ENCODE measurements at places on chromosomes 3 and 15. TPM values are rescaled to one million over a fixed set of nuclear protein-coding genes. Genes with fewer than 3 reads are reported as not detected.

DNA sequence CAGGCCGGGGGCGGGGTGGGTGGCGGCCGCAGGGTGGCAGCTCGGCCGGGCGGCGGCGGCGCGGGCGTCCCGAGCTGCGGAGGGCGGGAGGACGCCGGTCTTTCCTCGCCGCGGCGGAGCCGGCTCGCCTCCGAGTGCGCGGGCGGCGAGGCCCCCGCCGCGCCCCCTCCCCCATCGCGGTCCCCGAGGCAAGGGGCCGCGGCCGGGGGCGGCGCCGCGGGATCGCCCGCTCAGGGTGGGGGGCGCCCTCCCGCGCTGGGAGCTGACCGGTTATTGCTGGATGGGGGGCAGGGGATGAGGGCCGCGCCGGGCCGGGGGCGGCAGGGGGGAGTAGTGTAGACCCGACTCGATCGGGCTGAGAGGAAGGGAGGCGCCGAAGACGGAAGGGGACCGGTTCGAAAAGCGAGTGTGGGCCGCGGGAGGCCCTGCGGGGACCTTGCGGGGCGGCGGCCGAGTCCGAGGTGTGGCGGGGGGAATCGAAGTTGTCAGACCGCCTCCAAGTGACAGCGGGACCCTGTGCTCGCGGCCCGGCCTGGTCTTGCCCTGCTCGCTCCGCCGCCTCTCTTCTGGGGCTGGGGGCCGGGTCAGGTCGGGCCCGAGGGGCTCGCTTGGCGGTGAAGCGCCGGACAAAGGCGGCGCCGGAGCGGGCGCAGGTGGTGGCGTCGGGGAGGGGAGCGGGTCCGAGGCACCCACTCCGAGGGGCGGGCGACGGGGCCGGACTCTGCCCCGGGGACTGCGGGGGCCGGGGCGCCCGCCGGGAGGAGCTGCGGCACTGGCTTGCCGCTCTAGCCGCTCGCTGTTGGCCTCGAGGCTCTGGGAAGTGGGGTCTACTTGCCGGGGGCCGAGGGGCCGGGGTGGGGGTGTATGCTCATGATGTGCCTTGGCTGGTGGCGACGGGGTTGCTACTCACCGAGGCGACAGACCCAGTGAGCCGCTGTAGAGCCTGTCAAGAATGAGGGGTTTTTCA is 1.1 kb downstream of the BAHD1 start:
- no peaks in the 10 kb centered on the region for H3K36me3 ChIP-seq
- peak; percentile 18 for DNase-seq
- no peak overlapping the region for H3K27ac ChIP-seq
- H3K27me3 ChIP-seq, result peaks cover 32% of the 10 kb centered on the region

Gene DPPA2
- not detected for total RNA-seq

DNA sequence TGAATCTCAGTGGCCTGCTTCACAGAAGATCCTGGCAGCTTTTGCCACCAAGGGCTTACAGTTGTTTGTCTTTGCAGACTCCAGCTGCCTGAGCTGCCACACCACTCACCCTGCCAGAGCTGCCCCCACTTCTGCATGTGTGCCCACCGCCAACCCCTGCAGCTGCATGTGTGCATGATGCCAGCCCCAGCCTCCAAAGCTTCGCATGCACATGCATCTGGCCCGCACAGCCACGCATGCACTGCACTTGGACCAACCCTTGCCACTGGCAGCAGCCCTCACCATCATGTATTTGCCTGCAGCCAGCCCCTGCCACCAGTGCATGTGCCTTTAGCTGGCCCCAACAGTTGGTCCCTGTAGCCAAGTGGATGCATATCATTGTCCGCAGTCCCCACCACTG is 31.3 kb downstream of the CCDC54 start:
- no peaks in the 10 kb centered on the region for H3K36me3 ChIP-seq
- H3K27ac ChIP-seq, result no peak overlapping the region
- H3K27me3 ChIP-seq, result no peaks in the 10 kb centered on the region
- no peak for DNase-seq
- no peaks in the 10 kb centered on the region for H3K4me1 ChIP-seq

Gene ARHGEF26
- total RNA-seq, result 2.9 TPM

GRCh38 chr3:63937661-63938651 is 25.8 kb upstream of the SCAANT1 start:
- H3K36me3 ChIP-seq, result no peaks in the 10 kb centered on the region
- H3K4me3 ChIP-seq, result no peak overlapping the region
- no peak for DNase-seq
- peaks cover 22% of the 10 kb centered on the region for H3K4me1 ChIP-seq
- no peak overlapping the region for H3K27ac ChIP-seq

DNA sequence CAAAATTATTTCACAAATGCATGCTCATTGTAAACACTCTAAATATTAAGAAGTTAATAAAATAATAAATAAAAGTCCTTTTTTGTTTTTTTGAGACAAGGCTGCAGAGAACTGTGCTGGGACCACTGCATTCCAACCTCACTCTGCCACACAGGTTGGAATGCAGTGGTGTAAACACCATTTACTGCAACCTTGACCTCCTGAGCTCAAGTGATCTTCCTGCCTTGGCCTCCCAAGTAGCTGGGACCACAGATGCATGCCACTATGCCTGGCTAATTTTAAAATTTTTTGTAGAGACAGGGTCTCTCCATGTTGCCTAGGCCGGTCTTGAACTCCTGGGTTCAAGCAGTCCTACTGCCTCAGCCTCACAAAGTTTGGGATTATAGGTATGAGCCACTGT is 578.4 kb downstream of the ZIC1 start:
- no peak for DNase-seq
- no peaks in the 10 kb centered on the region for H3K36me3 ChIP-seq
- no peak overlapping the region for H3K27ac ChIP-seq
- no peaks in the 10 kb centered on the region for H3K27me3 ChIP-seq

DNA sequence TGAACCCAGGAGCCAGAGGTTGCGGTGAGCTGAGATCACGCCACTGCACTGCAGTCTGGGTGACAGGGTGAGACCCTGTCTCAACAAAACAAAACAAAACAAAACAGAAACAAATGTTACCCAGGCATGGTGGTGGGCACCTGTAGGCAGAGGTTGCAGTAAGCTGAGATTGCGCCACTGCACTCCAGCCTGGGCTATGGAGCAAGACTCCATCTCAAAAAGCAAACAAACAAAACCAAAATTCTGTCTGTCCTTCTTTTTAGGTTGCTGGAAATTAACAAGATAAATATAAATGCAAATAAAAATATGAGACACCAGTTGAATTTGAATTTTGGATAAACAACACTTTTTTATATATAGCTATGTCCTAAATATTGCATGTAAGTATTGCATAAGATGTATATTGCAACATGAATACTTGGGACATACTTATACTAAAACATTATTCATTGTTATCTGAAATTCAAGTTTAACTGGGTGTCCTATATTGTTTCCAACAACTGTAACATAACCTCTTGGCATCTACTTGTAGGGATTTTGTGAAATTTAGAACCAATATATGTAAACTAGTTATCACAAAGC is 4.7 kb upstream of the CEP97 start:
- H3K36me3 ChIP-seq, result no peaks in the 10 kb centered on the region
- H3K27ac ChIP-seq, result no peak overlapping the region
- no peaks in the 10 kb centered on the region for H3K27me3 ChIP-seq
- peaks cover 5% of the 10 kb centered on the region for H3K4me1 ChIP-seq

DNA sequence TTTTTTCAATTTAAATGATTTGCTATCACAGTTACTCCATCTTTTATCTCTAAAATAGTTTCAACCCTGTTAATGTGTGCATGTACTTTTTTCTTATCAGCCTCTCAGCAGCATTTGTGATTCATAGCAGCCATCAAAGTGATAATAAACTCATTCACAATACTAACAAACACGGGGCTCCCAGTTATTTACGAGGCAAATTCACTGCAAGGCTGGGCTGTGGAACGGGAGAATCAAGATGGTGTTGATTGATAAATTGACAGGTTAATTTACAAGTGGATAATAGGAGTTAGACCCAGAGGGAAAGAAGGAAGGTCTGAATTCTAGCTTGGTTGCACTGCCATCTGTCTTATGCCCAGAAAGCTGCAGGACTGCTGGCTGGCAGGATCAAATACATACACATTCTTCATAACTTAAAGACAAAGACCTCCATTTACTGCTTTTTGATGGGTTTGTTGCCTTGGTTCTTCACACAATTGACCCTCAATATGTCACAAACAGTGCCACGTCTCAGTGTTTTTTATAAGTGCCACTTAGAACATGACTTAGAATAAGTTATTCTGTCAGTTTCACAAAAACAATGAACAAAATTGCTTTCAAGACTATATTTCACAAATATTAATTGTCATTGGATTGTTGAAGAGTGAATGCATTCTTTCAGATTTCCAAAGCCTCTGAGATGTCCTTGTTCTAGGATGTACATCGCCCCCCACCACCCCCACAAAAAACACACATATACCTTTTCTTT is 562.8 kb downstream of the NR2F2 start:
- H3K4me3 ChIP-seq, result no peak overlapping the region
- H3K4me1 ChIP-seq, result peaks cover 4% of the 10 kb centered on the region
- H3K36me3 ChIP-seq, result no peaks in the 10 kb centered on the region
- no peaks in the 10 kb centered on the region for H3K27me3 ChIP-seq

- DNase-seq, result no peak
- no peaks in the 10 kb centered on the region for H3K36me3 ChIP-seq
- no peak overlapping the region for H3K27ac ChIP-seq
- no peaks in the 10 kb centered on the region for H3K4me1 ChIP-seq
- no peak overlapping the region for H3K4me3 ChIP-seq
Measured at GRCh38 chr15:35533130-35534110, 12.5 kb downstream of the DPH6 start.

GRCh38 chr3:72844436-72844993 is 3.7 kb downstream of the SHQ1 start:
- no peaks in the 10 kb centered on the region for H3K27me3 ChIP-seq
- H3K36me3 ChIP-seq, result peaks cover 6% of the 10 kb centered on the region
- H3K4me3 ChIP-seq, result no peak overlapping the region
- peak; percentile 3 for DNase-seq

DNA sequence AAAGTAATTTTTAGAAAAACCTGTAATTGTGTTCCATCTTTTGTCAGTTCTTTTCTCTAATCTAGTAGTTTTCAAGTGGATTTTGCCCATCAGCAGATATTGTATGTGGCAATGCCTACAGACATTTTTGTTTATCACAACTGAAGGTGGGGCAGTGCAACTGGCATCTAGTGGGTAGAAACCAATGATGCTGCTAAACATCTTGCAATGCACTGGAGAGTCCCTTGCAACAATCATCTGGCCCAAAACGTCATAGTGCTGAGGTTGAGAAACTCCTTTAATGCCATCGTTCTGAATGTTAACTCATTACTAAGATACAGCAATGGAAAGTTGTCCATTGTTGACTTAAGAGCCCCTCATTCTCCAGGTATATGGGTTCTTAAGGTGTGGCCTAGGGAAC is 80.1 kb downstream of the BTD start:
- no peak for DNase-seq
- H3K27me3 ChIP-seq, result no peaks in the 10 kb centered on the region
- H3K4me3 ChIP-seq, result no peak overlapping the region

Gene GNB5
- total RNA-seq, result 16.8 TPM

Gene WDR5B
- 3.7 TPM for total RNA-seq

- H3K4me1 ChIP-seq, result no peaks in the 10 kb centered on the region
- H3K27me3 ChIP-seq, result peaks cover 4% of the 10 kb centered on the region
- no peak overlapping the region for H3K4me3 ChIP-seq
- no peak overlapping the region for H3K27ac ChIP-seq
- DNase-seq, result no peak
- H3K36me3 ChIP-seq, result no peaks in the 10 kb centered on the region
Measured at GRCh38 chr3:41102053-41102556, 97.2 kb upstream of the CTNNB1 start.

Gene TEX55
- total RNA-seq, result not detected

- no peak within 1 kb of the TSS for H3K27ac ChIP-seq
- H3K36me3 ChIP-seq, result no peaks in the 10 kb centered on the region
- peaks cover 7% of the 10 kb centered on the region for H3K4me1 ChIP-seq
- peak within 1 kb of the TSS; percentile 34 for H3K4me3 ChIP-seq
- peak; percentile 52 for DNase-seq
Measured at GRCh38 chr3:155744626-155745324, at the start of gene PLCH1. Gene PLCH1 (minus strand): TSS chr3:155745071. CDS start chr3:155704224, 40,847 bp downstream.

GRCh38 chr15:48965972-48966371 is 2.3 kb upstream of the SHC4 start:
- H3K4me1 ChIP-seq, result peaks cover 8% of the 10 kb centered on the region
- no peak overlapping the region for H3K27ac ChIP-seq
- H3K4me3 ChIP-seq, result no peak overlapping the region
- no peaks in the 10 kb centered on the region for H3K36me3 ChIP-seq
- peaks cover 18% of the 10 kb centered on the region for H3K27me3 ChIP-seq
- no peak for DNase-seq

- peak overlapping the region; percentile 86 for H3K27ac ChIP-seq
- no peaks in the 10 kb centered on the region for H3K27me3 ChIP-seq
- no peak for DNase-seq
- peak overlapping the region; percentile 75 for H3K4me3 ChIP-seq
Measured at GRCh38 chr3:33441225-33441976, 1.2 kb upstream of the UBP1 start.

Gene SLC22A14
- not detected for total RNA-seq

Gene GPR156
- total RNA-seq, result 0.27 TPM

GRCh38 chr3:31733234-31733667 is 200.5 kb downstream of the STT3B start:
- no peak overlapping the region for H3K27ac ChIP-seq
- no peak overlapping the region for H3K4me3 ChIP-seq
- DNase-seq, result peak; percentile 75
- no peaks in the 10 kb centered on the region for H3K27me3 ChIP-seq

- H3K4me1 ChIP-seq, result peaks cover 13% of the 10 kb centered on the region
- H3K36me3 ChIP-seq, result no peaks in the 10 kb centered on the region
- H3K27ac ChIP-seq, result peak overlapping the region; percentile 87
Measured at GRCh38 chr3:12663401-12663935, 449 bp downstream of the RAF1 start.

- H3K27me3 ChIP-seq, result peaks cover 16% of the 10 kb centered on the region
- H3K36me3 ChIP-seq, result no peaks in the 10 kb centered on the region
- no peaks in the 10 kb centered on the region for H3K4me1 ChIP-seq
- no peak for DNase-seq
- H3K27ac ChIP-seq, result no peak overlapping the region
- no peak overlapping the region for H3K4me3 ChIP-seq
Measured at GRCh38 chr15:38660738-38661137, 96.1 kb upstream of the RASGRP1 start.

Gene CCR2
- total RNA-seq, result not detected

GRCh38 chr3:30597131-30597768 is 9.2 kb upstream of the TGFBR2 start:
- H3K27me3 ChIP-seq, result no peaks in the 10 kb centered on the region
- no peak overlapping the region for H3K27ac ChIP-seq
- peaks cover 8% of the 10 kb centered on the region for H3K4me1 ChIP-seq
- no peaks in the 10 kb centered on the region for H3K36me3 ChIP-seq

DNA sequence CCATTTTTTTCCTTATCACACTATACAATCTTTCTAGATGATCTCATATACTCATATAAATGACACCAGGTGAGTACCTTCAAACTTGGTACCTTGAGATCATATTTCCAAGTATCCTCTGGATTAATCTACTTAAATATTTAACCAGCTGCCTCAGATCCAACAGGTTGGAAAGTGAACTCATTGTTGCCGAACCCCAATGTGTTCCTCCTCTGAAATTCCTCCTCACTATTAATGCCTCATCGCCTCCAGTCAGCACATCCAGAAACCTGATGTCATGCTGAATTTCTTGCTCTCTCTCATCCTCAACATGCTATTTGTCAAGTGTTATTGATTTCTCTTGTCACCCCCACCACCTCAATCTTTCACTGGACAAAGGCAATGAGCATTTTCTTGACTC is 221.8 kb downstream of the FMN1 start:
- no peak overlapping the region for H3K27ac ChIP-seq
- H3K27me3 ChIP-seq, result peaks cover 3% of the 10 kb centered on the region
- no peaks in the 10 kb centered on the region for H3K4me1 ChIP-seq
- H3K36me3 ChIP-seq, result no peaks in the 10 kb centered on the region
- no peak for DNase-seq
- H3K4me3 ChIP-seq, result no peak overlapping the region

GRCh38 chr15:47523681-47524475 is 193.4 kb upstream of the SEMA6D start:
- H3K4me1 ChIP-seq, result peaks cover 21% of the 10 kb centered on the region
- peak; percentile 66 for DNase-seq
- peaks cover 5% of the 10 kb centered on the region for H3K27me3 ChIP-seq
- no peak overlapping the region for H3K27ac ChIP-seq
